ENCODE measurements at places on chromosomes 3 and 15.

DNA sequence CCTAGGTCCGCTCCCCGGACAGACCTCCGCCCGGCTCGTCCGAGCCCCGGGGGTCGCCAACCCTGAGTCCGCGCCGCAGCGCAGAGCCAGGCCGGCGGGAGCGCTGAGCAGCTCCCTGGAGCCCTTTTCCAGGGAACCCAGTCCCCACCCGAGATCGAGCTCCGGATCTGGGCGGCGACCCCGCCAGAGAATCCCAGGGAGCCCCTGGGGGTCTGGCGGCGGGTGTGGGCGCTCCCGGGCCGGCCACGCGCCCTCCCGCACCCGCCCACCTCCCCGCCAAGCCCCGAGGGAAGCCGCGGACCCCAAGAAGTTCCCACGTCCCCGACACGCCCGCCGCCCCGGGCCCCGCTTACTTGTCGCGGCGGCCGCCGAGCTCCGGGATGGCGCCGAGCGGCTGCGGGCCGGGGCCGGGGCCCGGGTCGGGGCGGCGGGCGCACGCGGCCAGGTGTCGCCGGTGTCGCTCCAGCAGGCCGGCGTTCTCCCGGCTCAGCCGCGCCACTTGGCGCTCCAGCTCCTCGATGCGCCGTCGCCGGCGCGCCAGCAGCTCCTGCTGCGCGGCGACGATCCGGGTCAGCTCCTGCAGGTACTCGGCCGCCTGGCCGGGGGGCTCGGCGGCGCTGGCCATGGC, 137.7 kb downstream of the NUP210 start:
- no peak for DNase-seq

GRCh38 chr3:28042707-28043106, 198.7 kb upstream of the CMC1 start:
- no peak for DNase-seq

GRCh38 chr15:76336254-76337058, at the start of gene ISL2:
Gene ISL2, plus strand, starts transcription at chr15:76336773. Its CDS starts 111 bp downstream, at chr15:76336884.
- no peak for DNase-seq

DNA sequence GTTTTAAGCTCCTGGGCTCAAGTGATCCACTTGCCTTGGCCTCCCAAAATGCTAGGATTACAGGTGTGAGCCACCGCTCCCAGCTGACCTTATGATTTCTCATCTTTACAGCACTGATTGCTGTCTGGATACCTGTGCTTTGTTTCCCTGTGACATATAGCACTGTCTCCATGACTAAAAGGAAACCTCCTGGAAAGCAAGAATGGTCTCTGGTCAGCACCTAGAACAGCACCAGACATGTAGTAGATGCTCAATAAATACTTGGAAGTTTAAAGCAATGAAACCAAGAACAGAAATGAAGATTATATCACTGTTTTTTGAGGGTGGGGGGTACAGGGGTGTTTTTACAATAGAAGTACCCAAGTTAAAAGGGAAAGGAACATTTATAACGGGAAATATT, 156.8 kb upstream of the ADAMTS9 start:
- no peak for DNase-seq

- DNase-seq = no peak
These were observed 77.6 kb upstream of the RAP2B start for GRCh38 chr3:153084431-153084830.

DNA sequence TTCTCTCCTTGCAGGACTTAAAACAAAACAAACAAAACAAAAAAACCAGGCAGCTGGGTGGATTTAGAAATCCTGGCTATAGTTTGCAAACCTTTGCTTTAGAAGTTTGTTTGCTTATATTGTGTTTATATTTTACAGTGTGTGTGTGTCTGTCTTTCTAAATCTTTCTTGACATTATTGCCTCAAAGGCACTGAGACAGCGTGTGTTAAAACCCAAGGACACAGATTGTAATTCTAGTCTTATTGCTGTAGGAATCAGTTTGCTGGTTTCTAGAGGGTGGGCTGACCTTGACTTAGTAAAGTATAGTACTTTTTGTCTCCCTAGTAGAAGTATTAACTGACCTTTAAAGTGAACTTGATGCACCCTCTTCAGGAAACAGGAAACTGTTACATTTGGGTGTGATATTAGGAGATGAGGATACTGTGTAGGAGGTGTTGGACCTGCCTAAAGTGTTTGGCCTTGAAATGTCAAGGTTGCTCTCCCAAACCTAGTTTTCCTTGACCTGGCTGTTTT, 71.0 kb downstream of the TCF12 start:
- DNase-seq = no peak

- DNase-seq = no peak
These were observed 534.2 kb downstream of the NSUN3 start for GRCh38 chr3:94596887-94597566.

- no peak for DNase-seq
These were observed 152.9 kb downstream of the IGF1R start for GRCh38 chr15:98801234-98801561.

- no peak for DNase-seq
These were observed 168.7 kb downstream of the GREM1 start for GRCh38 chr15:32886459-32886858.

DNA sequence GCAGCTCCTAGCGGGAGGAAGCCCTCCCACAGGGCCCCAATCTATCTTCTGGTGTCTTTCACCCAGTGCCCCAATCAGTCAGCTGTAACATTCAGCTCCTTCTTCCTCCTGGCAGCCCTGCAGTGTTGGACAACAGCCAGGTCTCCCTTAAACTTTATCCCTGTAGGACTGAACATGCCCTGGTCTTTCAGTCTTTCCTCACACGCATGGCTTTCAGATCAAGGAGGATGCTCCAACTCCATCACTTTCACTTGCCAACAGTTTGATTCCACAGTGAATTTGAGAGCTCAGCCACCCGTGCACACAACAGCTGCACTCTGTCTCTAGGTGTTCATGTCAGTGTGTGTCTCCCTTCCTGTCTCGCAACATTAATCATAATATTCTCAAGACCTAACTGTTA, 28.5 kb upstream of the LRRC34 start:
- DNase-seq = no peak

DNA sequence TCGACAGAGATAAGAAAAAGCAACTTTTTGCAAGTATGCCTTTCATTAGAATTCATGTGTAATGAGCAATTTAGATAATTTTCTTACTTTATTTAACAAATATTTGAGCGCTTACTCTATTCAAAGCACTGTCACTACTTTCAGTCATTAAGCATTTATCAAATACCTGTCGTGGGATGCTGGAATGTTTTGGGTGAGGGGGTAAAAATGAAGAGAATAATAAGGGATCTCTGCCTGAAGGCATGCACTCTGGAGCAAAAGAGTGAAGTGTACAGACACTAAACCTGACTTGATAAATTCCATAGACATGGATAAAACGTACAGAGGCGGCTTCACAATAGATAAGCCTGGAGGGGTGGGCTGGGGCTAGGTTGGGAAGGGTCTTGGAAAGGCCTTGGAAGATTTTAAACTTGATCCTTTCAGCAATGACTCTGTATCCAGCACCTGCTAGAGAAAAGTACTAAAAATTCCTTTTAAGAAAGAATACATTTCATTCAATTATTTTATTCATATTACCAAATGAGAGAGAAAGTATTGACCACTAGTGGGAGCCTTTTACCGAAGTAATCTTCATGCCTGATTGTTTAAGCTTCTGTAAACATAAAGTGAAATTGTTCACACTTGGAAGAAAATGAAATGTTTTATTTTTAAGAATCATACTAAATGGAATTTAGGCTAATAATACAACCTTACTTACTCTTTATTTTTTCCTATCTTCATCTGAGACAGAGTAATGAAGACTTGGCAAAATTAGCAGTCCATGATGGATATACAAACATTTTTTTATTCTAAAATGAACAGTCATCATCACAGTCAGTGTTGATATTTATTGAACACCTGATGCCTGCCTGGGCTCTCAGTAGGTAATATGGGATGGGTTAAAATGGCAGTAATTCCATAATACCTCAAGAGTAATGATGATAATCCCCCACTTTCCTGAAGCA, 113.2 kb downstream of the PPP2R3A start:
- DNase-seq = no peak

- no peak for DNase-seq
These were observed 23.5 kb downstream of the NR1D2 start for GRCh38 chr3:23968463-23969184.

DNA sequence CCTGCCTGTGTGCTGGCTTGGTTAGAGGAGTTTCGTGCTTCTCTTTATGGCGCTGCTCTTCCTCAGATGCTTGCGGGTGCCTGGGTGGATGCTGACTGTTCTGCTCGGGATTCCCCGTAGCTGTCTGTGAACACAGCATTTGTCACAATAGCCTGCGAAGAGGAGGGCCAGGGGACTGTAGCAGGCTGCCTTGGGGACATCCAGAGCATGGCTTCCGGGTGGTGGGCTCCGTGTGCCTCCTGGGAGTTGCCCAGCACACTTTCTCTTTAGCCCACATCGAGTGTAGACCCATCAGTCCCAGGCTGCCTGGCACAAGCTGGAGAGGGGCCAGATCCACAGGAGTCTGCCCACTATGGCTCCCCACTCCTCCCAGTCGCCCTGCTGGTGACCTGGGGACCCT, 22.4 kb downstream of the LRRK1 start:
- no peak for DNase-seq

DNA sequence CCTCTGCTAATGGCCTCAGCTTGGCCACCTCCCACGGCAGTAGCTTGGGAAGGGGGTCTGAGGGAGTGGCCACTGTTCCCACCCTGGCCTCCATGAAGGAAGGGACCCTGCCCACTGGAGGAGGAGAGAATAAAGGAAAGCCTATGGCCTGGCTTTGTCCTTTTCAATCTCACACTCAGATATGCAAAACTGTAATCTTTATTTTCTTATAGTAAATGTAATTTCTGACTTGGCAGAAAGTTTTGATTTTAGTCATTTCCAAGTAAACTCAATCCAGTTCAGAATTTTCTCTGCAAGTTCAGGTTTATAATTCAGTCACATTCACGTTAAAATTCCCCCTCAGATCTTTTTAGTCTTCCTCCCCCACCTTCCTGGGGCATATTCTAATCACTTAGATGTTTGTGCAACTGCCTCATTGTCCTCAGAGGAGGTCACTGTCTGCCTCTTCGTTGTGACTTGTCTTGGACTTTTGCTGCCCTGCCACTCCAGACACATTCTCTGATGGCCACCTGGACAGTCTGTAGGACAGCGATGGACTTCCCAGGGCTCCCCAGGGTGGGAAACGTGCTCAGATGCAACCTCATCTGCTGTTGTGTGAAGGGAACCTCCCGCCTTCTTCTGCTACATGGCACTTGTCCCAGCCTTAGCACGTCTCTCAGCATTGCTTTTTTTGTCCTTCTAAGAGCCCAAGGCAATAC, 222.8 kb upstream of the TBL1XR1 start:
- DNase-seq = no peak

GRCh38 chr15:66241087-66241907, 12.3 kb downstream of the MEGF11 start:
- no peak for DNase-seq

All from activated CD8-positive, alpha-beta memory T cell treated with anti-CD3 and anti-CD28 coated beads for 1 hour (primary cell).